ENCODE measurements at places on chromosomes 11 and 22.

GRCh38 chr11:75776546-75776945 is 8.0 kb downstream of the DGAT2 start:
- DNase-seq: no peak

DNA sequence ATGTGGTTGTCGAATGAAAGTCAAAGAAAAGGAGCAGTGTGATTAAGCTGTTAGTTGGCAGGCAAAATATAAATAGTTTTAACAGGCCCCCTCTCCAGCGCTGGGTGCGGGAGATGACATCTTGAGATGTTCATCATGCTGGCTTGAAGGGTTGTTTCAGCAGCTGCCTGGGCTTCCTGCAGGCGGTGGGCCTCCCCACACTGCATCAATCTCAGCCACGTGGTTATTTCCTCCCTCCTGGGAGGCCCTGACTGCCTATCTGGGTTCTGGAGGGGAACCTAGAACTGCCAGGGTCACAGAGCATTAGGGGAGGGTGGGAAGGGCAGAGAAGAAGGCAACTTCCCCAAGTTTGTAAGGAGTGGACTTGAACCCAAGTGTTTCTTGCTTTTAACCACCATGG is 173.3 kb upstream of the SYT13 start:
- no peak for DNase-seq

- no peak for DNase-seq
Observed at GRCh38 chr11:104999721-105000120, 23.2 kb downstream of the CASP5 start.

GRCh38 chr11:31932879-31933278 is 121.8 kb upstream of the PAX6 start:
- DNase-seq: no peak

DNA sequence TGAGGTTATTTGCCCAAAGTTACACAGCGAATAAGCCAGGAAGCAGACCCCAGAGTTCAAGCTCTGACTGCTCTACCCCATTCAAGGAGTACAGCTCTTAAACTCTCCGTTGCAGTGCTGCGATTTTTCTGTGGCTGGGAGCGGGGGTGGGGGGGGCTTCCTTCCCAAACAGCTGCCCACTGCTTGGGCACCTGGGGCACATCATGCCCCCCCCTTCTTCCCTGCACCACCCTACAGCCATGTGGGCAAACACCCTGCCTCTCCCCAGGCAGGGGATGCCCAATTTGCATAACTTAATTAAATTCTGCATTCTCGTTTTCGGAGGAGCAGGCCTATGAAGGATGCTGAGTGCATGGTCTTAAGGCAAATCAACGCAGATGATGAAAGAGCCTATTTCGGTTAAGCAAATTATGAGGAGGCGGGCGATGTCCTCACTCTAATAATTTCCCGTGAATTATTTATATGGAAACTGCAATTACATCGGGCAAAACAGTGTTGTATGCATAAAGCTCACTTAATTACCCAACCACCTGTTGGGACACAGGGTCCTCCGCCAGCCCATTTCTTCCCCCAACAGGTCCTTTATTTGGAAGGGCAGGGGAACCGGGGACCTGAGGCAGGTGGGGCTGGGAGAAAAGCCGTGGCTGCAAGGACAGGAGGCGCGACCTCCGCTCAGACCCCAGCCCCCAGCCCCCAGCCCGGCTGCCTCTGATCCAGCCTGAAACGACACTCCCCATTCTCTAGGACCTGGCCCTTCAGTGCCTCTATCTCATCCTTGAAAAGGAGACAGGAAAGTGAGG is 610.5 kb downstream of the BUD13 start:
- no peak for DNase-seq

- peak; percentile 29 for DNase-seq
Observed at GRCh38 chr11:107275632-107276031, 182.0 kb downstream of the CWF19L2 start.

- DNase-seq: no peak
Observed at GRCh38 chr22:19035474-19036228, 86.6 kb downstream of the DGCR2 start.

DNA sequence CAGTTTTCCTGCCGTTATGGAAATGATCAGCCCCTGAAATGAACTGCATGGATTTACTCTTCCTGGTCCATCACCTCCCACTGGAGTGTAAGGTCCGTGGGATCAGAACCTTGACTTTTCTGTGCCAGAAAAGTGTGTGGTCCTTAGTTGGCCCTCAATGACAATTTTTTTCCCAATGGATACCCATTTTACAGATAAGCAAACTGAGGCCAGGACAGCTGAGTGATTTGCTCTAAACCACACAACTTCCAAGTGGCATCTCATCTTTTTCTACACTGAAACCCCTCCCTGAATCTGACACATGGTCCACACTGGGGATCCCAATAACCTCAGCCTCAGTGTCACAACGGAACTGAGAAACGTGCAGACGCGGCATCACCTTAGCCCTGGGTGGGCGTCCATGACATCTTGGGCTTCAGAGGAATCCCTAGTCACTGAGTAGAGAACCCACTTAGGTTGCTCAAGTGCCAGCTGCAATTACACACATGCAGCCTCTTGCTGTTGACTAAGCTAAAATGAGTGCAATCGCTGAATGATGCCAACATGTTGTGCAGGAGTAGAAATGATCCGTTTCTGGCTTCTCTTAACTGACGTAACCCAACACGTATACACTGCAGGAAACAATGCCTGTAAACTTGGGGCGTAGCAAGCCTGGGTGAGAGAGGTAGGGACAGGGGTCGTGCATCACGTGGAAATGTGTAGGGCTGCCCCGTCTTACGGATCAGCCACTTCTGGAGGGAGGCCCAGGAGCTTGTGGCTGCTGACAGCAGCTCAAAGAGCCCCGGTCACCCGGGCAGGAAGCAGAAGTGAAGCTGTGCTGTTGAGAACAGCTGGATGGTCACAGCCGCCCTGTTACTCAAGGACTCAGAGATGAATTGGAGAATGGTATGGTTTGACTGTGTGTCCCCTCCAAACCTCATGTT is 136.3 kb downstream of the SHANK2 start:
- DNase-seq: peak; percentile 8

GRCh38 chr11:132535830-132536229 is 996.5 kb downstream of the OPCML start:
- no peak for DNase-seq

GRCh38 chr11:114211444-114212121 is 84.6 kb upstream of the NNMT start:
- no peak for DNase-seq
